ENCODE measurements at places on chromosomes 1 and 21.
A peak's percentile ranks its signal among the peaks of the same experiment; 100 is the strongest.

DNA sequence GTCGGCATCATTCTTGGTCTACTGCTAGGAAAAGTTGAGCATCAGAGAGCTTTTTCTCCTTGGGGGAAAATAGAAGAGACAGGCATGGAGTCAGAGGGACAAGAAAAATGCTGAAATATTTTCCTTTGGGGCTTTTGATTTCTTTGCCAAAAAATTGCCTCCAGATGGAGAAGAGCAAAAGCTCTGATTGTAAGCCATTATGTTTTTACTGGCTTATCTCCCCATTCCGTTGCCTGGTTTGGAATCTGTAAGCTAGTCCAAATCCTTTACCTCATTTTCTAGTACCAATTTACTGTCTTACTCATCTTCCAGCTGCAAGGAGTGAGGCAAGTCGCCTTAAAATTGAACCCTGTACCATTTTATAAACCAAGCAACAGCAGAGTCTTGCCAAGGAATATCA, 23.3 kb upstream of the NBL1 start:
- DNase-seq = no peak

GRCh38 chr1:19078536-19078935, 122.1 kb upstream of the IFFO2 start:
- no peak for DNase-seq

- peak; percentile 5 for DNase-seq
These were observed 111.8 kb upstream of the NBPF11 start for GRCh38 chr1:148263906-148264255.

- DNase-seq = no peak
These were observed 5.2 kb upstream of the AHDC1 start for GRCh38 chr1:27609210-27609555.

GRCh38 chr1:24289937-24290595, 29.1 kb upstream of the GRHL3 start:
- DNase-seq = no peak

- no peak for DNase-seq
These were observed 98.4 kb upstream of the TARDBP start for GRCh38 chr1:10914056-10914455.

GRCh38 chr1:220528679-220529501, 954 bp downstream of the MARK1 start:
- DNase-seq = no peak

GRCh38 chr1:96424877-96425276, 296.7 kb upstream of the PTBP2 start:
- DNase-seq = no peak

DNA sequence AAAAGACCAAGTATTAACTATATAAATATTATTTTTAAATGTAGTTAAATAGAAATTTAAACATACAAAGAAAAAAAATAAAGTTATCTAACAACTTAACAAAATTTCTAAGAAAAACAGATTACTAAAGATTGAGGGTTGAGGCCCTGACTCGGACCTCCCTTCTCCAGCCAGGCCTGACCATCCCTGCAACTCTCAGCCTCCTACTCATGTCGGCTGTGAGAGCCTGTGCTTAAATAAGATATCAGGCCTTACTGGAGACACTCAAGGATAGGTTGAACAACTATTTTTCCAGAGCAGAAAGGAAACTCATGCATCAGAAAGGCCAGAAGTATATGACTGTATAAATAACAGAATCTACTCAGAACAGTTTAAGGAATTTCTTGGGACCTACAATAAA, 33.0 kb upstream of the PSMG1 start:
- no peak for DNase-seq

- DNase-seq = no peak
These were observed 899 bp downstream of the TOMM40L start for GRCh38 chr1:161226759-161227158.

DNA sequence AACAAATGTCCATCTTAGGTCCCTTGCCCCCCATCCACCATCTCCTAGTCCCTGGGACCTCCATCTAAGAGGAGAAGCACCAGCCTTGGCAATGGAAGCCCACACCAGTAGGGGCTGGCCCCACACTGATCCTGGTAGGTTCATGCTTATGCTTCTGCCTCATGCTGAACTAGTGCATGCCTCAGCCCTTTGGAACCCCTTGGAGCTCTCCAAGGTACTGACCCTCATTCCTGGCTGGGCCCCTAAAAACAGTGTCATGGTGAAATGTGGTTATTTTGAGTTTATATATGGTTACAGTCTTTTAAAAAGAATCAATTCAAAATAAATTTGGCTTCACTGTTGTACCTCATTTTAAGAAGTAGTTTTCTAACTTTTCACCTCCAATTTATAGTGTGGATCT, 108.3 kb downstream of the HIVEP3 start:
- peak; percentile 35 for DNase-seq

DNA sequence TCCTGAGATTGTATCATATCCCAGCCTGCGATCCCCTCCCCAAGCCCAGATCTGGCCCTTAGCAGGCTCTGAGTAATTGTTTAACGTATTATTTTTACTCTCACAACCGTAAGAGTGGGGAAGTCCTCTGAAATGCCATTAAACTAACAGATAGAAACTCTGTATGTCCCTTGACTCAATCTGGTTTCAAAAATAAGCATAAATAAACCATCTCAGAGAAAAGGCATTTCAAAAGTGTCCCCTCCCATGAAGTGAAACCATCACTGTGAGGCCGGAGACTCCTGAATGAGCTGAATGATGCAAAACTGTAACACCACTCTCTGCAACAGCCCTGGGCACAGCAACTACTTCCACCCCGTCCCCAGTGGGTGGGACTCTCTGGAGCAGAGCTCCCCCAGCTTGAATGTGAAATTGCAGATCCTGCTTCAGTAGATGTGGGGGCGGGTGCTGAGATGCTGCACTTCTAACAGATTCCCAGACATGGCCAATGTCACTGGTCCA, 104.1 kb downstream of the SYF2 start:
- no peak for DNase-seq

GRCh38 chr1:19852036-19852435, 30.2 kb upstream of the OTUD3 start:
- DNase-seq = no peak

DNA sequence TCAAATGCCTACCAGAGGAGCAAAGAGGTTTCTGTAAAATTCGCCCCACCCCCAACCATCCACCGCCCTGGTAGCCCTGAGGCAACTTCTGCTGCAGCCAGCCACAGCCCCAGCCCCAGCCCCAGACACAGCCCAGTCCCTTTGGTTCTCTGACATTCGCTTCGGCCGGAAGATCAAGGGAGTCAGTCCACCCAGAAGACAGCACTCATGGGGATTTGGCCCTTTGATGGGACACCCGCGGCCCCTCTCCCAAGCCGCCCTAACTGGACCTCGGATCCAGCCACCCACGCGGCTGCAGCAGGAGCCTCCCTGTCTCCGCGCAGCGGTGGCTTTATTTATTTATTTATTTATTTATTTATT, 3881.0 kb downstream of the SRGAP2C start:
- no peak for DNase-seq

GRCh38 chr1:46605232-46605631, 1.2 kb upstream of the MKNK1 start:
- peak; percentile 36 for DNase-seq

DNA sequence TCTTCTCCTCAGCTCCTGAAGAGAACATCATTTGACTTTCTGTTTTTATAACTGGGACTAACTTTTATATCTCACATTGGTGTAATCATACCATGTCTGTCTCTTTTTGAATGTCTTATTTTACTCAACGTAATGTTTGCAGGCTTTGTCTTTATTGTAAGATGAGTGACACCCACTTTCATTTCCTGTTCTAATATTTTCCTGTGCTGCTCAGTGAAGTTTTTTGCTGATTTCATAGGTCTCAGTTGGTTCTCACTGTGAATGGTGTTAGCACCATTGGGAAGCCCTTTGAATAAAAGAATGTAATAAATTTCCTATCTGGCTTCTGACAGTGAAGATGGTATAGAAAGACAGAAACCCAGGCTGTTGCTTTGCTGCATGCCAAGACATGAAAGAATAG, 84.0 kb downstream of the RAVER2 start:
- DNase-seq = no peak

DNA sequence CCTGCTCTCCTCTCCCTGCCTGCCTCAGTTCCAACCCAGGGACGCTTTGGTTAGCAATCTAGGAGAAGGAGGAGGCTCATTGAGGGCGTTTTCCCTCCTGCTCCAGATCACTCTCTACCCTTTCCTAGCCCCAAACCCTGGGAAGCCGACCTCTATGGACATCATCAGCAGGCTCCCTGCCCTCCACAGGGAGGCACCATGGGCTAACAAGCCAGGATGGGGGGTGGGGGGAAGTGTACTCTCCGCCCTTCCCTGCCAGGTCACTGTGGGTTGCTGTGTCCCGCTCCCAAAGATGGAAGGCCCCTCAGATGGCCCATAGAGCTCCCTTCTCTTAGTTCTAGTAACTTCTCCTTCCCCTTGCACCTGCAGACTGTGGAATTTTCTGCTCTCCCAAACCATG, 35.7 kb downstream of the KCND3 start:
- DNase-seq = no peak

DNA sequence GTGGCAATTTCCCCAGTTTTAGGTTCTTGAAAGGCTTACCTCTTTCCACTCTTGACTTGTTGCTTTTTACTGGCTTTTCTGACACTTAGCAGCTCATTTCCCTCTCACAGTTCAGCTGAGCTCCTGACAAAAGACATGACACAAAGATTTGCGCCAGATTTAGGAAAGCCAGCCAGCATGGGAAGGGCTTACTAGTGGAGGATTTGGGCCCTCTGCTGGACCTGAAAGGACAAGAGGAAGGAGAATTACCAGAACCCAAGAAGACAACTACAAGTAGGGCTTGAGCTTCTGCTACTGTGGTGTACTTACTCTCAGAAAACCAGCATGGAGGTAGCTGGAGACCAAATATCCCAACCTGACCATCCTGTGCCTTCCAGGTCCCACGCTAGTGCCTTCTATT, 784.5 kb downstream of the BRINP3 start:
- DNase-seq = no peak

DNA sequence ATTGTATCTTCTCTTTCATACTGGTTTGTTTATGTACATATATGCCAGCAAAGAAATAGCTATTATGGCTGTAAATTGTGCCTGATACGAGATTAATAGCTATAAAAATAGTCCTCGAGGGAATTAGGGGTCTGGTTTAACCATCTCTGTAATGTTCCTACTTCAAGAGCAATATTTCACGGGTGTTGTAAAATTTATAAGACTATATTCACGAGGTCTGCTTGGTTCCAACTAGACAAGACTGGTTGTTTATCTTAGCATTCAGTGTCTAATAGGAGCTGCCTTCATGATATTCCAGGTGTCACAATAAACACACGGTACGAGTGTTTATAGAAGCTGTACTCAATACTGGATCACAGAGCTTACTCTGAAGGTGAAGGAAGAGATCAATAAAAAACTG, 389.9 kb downstream of the SIPA1L2 start:
- DNase-seq = no peak

GRCh38 chr1:239253032-239253431, 133.3 kb upstream of the CHRM3 start:
- no peak for DNase-seq

- no peak for DNase-seq
These were observed 1.3 kb upstream of the TOMM20 start for GRCh38 chr1:235129774-235130570.

- DNase-seq = no peak
These were observed 2.3 kb downstream of the UMODL1 start for GRCh38 chr21:42073145-42074099.

- peak; percentile 85 for DNase-seq
These were observed 20.0 kb downstream of the MEF2D start for GRCh38 chr1:156480411-156481192.

- DNase-seq = no peak
These were observed 68.5 kb downstream of the SLC19A1 start for GRCh38 chr21:45473496-45474322.

GRCh38 chr1:151048645-151049032, 1.1 kb downstream of the C1orf56 start:
- no peak for DNase-seq

- no peak for DNase-seq
These were observed 34.0 kb downstream of the SLC45A1 start for GRCh38 chr1:8351693-8352470.

- no peak for DNase-seq
These were observed 116.4 kb downstream of the RRAGC start for GRCh38 chr1:38743184-38743583.

DNA sequence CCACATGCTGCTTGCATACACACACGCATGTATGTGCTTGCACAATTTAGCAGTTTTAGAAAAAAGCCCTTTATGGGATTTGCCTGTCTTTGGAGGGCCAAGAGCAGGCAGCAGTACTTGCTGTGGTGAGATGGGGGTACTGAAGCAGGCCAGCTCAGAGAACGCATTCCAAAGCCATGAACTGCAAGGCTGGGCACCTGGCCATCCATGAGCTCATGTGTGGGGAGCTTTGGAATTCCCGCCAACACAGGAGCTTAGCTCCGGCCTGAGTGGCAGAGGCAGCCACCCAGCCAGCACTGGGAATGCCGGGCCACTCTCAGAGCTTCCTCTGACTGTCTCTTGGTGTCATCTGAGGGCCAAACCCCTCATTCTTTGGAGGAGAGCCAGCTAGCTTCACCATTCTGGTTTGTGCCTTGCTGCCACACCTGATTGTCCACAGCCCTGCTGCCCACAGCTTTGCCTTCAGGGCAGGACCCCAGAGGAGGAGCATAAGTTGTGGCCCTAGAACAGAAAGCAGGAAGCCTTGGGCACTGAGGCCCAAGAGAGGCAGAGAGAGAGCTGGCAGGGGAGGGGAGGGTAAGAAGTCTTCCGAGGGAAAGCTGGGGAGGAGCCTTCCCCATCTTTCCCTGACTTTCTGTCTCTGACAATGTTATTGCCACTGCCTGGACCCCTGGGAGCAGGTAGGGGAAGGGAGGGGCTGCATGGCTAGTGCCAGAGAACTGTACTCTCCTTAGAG, 92.1 kb upstream of the POU3F1 start:
- no peak for DNase-seq

DNA sequence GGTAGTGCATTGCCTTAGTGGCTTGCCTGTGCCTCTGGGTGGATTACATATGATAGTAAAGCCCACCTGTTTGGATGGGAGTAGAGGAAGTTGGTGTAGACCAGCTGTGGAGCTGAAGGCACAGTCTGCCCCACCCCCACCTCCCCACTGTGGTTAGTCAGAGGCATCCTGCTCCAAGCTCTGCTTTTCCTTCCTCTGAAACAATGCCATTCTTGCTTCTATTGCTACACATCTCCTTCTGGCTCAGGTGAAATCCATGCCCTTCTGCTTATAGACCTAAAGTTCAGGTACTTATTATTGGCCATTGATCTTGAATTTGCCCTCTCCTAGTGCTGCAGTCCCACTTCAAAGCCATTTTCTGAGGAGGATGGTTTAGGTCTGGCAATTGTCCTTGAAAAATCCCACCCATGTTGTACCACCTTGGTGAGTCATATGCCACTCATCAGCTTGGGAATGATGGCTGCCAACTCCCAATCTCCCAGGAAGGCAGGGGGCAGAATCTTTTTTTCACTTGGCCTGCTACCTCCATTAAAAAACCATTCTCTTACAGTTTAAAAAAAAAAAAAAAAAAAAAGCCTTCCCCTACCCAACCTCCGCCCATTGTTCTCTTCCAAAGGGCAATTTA, 6.7 kb upstream of the TXLNA start:
- no peak for DNase-seq

DNA sequence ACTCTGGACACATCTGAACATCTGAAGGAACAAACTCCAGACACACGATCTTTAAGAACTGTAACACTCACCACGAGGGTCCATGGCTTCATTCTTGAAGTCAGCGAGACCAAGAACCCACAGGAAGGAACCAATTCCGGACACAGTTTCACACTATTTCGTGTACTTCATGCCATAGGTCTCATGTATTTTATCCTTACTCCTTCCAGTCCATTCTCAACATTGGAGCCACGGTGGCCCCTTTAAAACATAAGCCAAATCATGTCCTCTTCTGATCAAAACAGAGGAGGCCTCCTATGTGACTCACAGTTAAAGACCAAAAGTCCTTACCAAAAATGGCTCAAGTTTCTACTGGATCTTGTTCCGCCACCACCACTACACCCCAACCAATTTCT, 29.8 kb upstream of the RCOR3 start:
- peak; percentile 5 for DNase-seq
